ENCODE measurements at places on chromosomes 3 and 15. TPM values are rescaled to one million over a fixed set of nuclear protein-coding genes. Genes with fewer than 3 reads are reported as not detected.

DNA sequence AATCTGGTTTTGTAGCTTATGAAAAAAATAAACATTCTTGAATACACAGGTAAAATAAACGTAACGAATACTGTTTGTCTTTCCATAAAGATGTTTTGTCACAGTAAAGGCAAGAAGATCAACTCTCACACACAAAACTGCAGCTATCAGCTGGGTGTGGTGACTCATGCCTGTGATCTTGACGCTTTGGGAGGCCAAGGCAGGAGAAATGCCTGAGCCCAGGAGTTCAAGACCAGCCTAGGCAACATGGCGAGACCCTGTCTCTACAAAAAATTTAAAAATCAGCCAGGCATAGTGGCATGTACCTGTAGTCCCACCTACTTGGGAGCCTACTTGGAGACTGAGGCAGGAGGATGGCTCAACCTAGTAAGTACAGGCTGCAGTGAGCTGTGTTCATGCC lies 39.6 kb downstream of the CBLB start:
- no peak for DNase-seq

- DNase-seq: no peak
Measured at GRCh38 chr15:57619746-57620145, 28.0 kb downstream of the MYZAP start.

- no peak for DNase-seq
Measured at GRCh38 chr3:187717572-187717971, 15.2 kb upstream of the RTP2 start.

DNA sequence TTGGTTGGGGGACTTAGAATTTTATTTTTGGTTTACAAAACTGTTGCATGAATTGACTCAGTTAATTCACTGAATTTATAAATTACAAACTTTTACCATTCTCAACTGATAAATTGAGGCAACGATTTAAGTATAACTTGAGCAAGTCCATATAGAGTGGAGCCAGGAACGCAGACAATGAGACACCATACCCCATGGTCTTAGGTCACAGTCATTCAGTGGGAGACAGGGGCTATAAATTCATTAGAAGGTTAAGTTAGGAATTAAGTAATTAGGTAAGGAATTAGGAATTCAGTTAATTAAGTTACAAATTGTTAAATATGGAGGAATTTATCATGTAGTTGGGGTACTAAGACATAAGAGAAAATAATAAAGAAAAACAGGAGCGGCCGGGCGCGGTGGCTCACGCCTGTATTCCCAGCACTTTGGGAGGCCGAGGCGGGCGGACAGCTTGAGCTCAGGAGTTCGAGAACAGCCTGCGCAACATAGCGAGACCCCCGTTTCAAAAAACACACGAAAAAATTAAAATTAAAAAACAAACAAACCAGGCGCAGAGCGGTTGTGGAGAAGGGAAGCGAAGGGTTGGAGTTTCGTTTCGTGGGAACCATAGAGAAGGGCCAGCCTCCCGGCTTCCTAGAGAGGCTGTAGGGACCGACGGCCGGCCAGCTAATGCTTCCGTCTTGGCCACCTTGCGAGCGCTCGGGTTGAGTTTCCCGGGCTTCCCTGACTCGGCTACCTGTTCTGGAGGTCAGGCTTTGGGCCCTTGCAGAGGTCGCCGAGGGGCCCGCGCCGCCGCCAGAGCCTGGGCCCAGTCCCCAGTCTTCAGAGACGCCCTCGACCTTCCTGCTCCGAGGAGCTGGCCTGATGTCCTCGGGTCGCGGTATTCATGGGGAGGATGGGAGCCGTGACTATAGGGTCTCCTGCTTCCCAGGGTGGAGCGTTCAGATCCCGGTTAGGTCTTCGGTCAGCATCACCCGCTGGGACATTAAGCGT lies at the start of gene ZNF619:
Gene ZNF619, plus strand, starts transcription at position 645 of the 993 bp plus-strand sequence. CDS start 858 bp downstream, outside the sequence.
- DNase-seq: peak; percentile 76

- DNase-seq: no peak
Measured at GRCh38 chr15:101684384-101684783, 32.2 kb upstream of the TM2D3 start.

- DNase-seq: no peak
Measured at GRCh38 chr3:183455089-183455488, 26.7 kb upstream of the MCF2L2 start.

Gene ANKRD63
- not detected for total RNA-seq

DNA sequence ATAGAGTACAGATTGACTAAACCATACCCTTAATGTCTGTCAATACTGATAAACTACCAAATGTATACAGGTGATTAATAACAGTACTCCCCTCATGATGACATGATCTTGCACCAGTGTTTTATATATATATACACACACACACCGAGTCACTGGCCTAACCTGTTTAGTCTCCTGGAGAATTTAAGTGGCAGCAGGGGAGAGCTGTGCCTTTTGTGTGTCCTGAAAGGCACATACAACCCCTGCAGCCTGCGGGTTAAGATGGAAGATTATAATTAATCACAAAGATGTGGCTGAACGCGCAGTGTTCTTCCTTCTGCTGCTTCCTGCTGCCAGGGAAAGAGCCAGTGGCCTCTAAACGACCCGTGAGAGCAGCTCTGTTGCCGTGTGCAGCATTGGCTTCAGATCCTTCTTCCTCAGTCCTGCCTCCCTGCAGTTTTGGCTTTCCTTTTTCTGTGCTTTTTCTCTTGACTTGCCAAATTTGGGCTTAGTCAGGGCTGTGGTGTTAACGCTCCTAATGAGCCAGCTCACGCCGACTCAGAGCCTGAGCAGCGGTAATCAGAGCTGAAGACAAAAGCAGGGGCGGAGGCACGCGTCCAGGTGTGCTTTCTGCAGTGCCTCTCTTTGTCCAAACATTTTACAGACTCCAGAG lies 42.5 kb upstream of the UBE3A start:
- DNase-seq: no peak

DNA sequence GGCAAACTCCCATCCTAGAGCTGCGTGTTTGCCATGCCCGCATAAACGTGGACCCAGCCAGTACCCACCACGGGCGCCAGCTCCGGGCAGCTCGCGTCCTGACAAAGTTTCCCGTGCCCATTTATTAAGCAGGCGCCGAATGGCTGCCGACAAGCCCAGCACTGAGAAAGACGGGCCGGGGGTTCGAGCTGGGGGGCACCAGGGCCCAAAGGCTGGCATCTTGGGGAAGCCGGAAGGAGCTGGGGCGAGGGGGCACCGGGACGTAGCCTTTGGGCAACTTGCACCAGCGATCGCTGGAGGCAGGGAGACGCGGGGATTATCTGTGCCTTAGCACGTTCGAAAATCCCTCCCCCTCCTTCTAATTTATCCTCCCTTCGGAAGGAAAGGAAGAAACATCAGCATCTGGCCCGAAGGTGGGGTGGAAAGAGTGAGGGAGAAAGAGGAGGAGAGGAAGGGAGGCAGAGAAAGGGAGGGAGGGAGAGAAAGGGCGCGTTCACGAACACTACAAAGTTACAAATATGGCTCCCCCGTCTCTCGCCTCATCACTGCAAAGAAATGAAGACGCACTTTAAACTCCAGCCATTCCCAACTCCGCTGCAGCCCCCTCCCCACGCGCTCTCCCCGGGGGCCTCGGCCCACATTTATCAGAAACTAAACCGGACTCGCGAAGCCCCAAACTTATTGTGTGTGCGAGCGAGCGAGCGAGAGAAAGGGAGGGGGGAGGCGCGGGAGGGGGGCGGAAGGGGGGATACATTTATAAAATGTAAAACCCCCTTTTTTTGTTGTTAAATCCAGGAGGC lies 1.0 kb downstream of the ANP32A start:
- peak; percentile 44 for DNase-seq

GRCh38 chr3:57627976-57628375 lies 30.8 kb upstream of the ARF4 start:
- DNase-seq: no peak

- DNase-seq: no peak
Measured at GRCh38 chr15:77533578-77534430, 98.9 kb downstream of the LINGO1 start.

GRCh38 chr3:159816512-159816911 lies 172.1 kb upstream of the IL12A start:
- DNase-seq: no peak

DNA sequence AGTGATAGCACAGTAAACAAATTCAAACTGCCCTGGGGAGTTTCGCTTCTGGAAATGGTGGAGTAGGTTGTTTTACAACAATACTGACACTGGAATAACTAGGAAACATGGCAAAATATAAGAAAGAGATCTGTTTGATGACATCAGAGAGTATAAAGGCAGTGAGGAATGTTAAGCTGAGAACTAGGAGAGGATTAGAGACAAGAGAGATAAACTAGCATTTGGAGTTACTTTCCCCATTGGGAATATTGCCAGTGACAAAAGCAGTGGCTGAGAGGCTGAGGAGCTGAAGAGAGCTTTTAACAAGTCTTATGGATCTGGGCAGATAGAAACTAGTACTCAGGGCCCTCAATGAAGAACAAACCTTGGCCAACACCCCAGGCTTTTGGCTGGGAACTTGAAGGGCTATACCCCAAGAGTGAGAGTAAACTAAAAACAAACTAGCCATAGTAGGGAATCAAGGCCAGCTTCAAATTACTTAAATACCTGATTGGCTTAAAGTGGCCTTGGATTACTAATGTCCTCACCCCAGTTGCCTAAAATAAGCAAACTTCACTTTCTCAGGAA lies 280.4 kb downstream of the KLF13 start:
- no peak for DNase-seq

Gene SOX14
- not detected for total RNA-seq

- DNase-seq: no peak
Measured at GRCh38 chr3:10006762-10007090, 19.5 kb upstream of the FANCD2 start.

Gene ISLR
- total RNA-seq: 12.7 TPM

DNA sequence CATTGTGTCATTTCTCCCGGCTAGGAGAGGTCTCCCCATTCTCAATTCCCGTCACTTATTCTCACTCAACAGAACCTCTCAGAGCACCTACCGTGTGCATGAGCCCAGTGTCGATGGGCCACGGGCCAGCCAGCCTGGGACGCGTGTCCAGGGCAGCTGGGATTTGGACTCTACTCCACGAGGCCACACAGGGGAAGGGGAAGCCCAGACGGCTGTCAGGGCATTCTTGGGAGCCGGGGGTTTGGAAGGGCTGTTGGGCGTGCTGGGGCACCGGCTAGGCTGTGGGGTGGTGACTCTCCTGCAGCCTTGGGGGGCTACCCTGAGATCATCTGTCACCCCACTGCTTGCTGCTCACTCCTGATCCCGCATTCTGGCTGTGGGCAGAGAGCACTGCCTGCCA lies 41.7 kb upstream of the PCSK6 start:
- no peak for DNase-seq

Gene HTR3E
- not detected for total RNA-seq

- DNase-seq: no peak
Measured at GRCh38 chr3:158658889-158659288, 13.6 kb downstream of the LXN start.

DNA sequence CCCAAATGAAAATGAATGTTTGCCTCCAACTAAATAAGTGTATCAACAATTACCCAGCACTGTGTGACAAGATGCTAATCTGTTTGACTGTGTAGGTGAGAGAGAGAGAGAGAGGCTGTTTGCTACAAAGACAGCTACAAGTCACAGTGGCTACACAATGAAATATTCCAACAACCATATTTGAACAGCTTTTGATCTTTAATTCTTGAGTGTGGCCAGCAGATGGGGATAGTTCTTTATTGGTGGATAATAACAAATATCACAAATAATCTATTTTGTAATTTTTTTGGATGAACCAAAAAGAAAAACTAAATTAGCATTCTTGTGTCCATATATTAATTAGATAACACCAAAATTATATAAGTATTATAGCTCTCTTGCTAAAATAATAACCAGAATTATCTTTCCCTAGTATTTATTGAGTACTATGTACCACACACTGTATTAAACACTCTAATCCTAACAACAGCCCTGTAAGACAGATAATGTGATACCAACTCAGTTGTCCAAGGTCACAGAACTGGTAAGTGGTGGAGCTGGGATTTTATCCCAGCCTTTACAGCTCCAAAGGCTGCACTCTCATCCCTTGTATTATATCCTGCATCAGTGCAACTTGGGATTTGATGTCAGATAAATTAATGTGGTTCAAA lies 61.9 kb upstream of the C3orf80 start:
- DNase-seq: no peak

Gene KCNH8
- total RNA-seq: 0.05 TPM

GRCh38 chr3:50124800-50125178 lies 30.3 kb upstream of the SEMA3F start:
- no peak for DNase-seq

GRCh38 chr3:194570235-194570634 lies 63.0 kb downstream of the TMEM44 start:
- DNase-seq: no peak

DNA sequence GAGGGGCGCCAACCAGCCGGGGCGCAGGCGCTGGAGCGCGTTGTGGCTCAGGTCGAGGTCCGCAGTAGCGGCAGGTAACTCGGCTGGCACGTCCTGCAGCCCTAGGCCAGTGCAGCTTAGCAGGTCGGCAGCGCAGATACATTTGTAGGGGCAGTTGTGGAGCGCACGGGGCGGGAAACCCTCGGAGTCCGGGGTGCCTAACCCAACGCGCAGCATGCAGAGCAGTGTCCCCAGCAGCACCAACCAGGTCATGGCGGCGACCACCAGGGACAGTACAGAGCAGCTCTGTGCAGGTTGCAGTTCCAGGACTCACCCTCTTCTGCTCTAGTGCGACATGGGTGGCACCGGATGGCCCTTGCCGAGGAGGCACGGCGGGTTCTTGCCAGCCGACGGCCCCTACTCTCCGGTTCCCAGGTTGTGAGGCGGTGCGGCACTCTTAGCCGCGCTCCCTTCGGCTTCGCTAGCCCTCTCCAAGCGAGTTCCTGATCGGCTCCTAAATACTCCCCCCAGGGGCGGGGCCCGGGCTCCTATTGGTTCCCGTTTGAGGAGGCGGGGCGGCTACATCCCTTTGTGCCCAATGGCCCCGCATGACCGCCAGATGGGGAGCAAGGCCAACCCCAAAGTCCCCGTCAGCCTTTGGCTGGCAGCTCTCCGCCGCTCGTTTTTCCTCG lies at the start of gene AMIGO3:
Gene AMIGO3, minus strand, starts transcription at position 471 of the 671 bp plus-strand sequence. Its CDS starts 219 bp downstream, at position 252.
- DNase-seq: peak; percentile 97

Gene IL5RA
- total RNA-seq: not detected

DNA sequence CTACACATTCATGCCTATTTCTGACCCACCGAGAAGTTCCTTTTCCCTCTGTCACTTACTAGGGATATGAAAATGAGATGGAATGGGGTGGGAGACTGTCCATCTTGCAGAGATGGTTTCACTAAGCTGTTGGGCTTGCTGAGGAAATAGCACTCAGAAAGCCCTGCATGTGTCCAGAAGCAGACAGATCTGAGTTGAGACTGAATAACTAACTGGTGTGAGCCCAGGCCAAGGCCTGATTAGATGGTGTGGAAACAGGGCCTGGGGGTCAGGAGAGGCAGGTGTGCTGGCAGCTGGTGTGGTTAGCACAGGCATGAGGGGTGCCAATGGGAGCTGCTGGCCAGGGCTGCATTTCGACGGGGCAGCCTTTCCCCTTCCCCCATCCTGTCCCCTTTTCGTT lies 72.1 kb downstream of the CLSTN2 start:
- no peak for DNase-seq

DNA sequence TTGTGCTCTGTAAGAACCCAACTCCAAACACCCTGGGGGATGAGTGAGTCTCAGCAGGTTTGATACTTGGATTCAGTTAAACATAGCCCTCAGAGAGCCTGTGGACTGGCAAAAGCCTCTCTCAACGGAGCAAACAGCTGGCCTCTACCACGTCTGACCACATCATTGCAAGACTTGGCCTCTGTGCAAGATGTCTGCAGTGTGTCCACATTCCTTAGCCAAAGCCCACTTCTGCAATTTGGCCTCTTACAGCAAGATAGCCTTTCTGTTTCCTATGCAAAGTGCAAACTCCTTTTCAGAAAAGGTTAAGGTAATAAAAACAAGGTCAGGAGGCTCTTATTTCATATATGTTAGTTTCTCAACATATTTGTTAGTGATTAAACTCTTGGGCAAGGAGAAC lies 27.9 kb downstream of the FBN1 start:
- DNase-seq: peak; percentile 22

- no peak for DNase-seq
Measured at GRCh38 chr15:100124361-100124760, 217.4 kb downstream of the ADAMTS17 start.
